Astrocyte (in vitro differentiated cells and primary cell): ENCODE measurements at places on chromosomes 4 and X. TPM values are rescaled to one million over a fixed set of nuclear protein-coding genes. Genes with fewer than 3 reads are reported as not detected.
A peak's percentile ranks its signal among the peaks of the same experiment; 100 is the strongest.

The DCX gene
- 0.53 and 2.4 TPM in 2 replicates for total RNA-seq

DNA sequence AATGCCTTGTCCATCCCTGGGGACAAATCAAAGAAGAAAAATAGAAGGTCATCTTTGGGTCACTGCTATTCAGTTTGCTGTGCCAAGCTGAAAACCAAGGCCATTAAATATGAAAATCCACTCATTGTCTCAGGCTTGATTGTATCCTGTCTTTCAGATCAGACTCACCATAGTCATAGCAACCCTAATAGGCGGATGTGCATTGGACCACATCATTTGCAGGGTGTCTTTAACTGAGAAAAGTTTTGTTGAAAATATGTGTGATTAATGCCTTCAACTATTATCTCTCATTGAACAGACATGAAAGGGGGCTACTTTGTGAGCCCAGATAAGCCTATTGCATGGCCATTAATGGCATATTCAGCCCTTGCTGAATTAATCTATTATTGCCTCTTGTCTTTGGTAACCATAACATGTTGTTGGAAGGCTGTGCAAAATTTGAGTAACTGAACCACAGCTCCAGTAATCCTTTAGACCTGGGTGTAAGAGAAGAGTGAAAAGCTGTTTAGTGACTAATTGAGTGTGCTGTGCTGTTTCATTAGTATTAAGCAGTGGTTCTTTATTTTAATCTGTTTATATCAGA lies 453.6 kb upstream of the EPHA5 start:
- no peaks in the 10 kb centered on the region for H3K27me3 ChIP-seq
- H3K4me3 ChIP-seq = no peak overlapping the region
- H3K36me3 ChIP-seq = no peaks in the 10 kb centered on the region
- no peak for DNase-seq
- H3K4me1 ChIP-seq = no peaks in the 10 kb centered on the region
- H3K27ac ChIP-seq = no peak overlapping the region

GRCh38 chr4:185709802-185710486 lies 102.0 kb downstream of the SORBS2 start:
- no peak overlapping the region for H3K4me3 ChIP-seq
- peak; percentile 39 for DNase-seq
- no peaks in the 10 kb centered on the region for H3K27me3 ChIP-seq
- H3K36me3 ChIP-seq = no peaks in the 10 kb centered on the region

GRCh38 chr4:98290511-98290910 lies 29.3 kb downstream of the RAP1GDS1 start:
- DNase-seq = peak; percentile 70
- H3K27me3 ChIP-seq = no peaks in the 10 kb centered on the region
- H3K4me3 ChIP-seq = no peak overlapping the region
- no peaks in the 10 kb centered on the region for H3K4me1 ChIP-seq
- no peak overlapping the region for H3K27ac ChIP-seq

DNA sequence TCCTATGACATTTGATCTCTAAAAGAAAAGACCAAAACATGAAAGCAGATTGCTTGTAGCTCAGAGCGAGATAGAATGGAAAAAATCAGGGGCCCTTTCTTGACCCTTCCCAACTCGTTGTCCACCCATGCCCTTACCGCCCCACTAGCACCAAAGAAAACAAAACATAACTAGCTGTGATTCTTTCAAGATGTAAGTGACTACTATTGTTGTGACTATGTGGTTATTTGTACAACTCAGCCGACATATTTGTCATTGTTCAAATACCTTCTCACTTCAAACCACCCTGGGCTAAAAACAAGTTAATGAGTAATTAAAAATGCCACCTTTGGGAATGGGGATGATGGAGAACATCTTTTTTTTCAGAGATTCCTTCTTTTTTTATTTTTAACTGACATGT lies 171.2 kb upstream of the GPC4 start:
- H3K27me3 ChIP-seq = no peaks in the 10 kb centered on the region
- H3K4me3 ChIP-seq = no peak overlapping the region
- H3K36me3 ChIP-seq = no peaks in the 10 kb centered on the region
- DNase-seq = peak; percentile 27
- H3K27ac ChIP-seq = no peak overlapping the region
- H3K4me1 ChIP-seq = peaks cover 5% of the 10 kb centered on the region

DNA sequence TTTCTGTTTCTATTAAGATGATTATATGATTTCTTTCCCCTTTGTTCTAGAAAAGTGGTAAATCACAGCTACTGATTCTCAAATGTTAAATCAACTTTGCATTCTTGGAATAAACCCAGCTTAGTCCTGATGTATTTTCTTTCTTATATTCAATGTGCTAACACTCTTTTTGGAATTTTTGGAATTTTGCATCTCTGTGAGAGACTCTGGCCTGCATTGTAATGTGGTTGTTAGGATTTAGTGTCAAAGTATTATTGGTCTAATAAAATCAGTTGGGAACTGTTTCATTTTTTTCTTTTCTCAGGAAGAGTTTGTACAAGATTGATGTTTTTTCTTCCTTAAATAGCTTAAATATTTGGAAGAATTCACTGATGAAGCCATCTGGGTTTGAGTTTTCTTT lies 109.6 kb downstream of the KIT start:
- no peak overlapping the region for H3K4me3 ChIP-seq
- no peaks in the 10 kb centered on the region for H3K36me3 ChIP-seq

GRCh38 chr4:46051392-46051791 lies 72.5 kb downstream of the GABRG1 start:
- no peak overlapping the region for H3K27ac ChIP-seq
- H3K4me3 ChIP-seq = no peak overlapping the region
- no peaks in the 10 kb centered on the region for H3K36me3 ChIP-seq
- no peaks in the 10 kb centered on the region for H3K4me1 ChIP-seq

- H3K4me1 ChIP-seq = no peaks in the 10 kb centered on the region
- H3K27ac ChIP-seq = no peak overlapping the region
- H3K36me3 ChIP-seq = no peaks in the 10 kb centered on the region
- DNase-seq = peak; percentile 74
- H3K27me3 ChIP-seq = peaks cover 2% of the 10 kb centered on the region
Measured at GRCh38 chr4:122632396-122633143, 11.7 kb upstream of the IL21 start.

GRCh38 chrX:53312946-53313727 lies 31.8 kb upstream of the IQSEC2 start:
- no peaks in the 10 kb centered on the region for H3K27me3 ChIP-seq

DNA sequence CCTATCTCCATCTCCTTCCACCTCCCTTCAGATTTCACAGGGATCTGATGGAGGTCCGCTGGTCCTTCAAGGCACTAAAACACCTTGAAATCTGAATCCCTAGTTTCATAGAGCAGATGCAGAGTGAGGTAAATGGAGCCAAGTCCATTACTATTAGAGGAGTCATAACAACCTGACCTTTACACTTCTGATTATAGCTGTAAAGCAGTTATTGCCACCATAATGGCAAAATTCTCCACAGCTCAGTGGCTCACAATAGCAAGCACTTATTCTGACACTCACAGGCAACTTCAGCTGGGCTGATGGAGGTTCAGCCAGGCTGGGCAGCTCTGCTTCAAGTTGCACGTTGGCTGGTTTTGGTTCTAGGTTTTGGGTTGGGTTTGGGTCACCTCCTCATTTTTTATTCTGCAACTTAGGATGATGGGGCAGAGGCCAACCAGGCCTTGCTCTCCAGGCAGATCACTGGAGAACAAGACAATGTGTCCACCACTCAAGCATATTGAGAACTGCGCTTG lies 51.4 kb upstream of the LRAT start:
- no peak overlapping the region for H3K4me3 ChIP-seq
- no peak for DNase-seq
- no peaks in the 10 kb centered on the region for H3K27me3 ChIP-seq
- no peak overlapping the region for H3K27ac ChIP-seq
- H3K4me1 ChIP-seq = no peaks in the 10 kb centered on the region
- H3K36me3 ChIP-seq = no peaks in the 10 kb centered on the region

GRCh38 chrX:153645921-153646488 lies 998 bp upstream of the DUSP9 start:
- H3K36me3 ChIP-seq = no peaks in the 10 kb centered on the region
- H3K27me3 ChIP-seq = peaks cover 29% of the 10 kb centered on the region
- peaks cover 3% of the 10 kb centered on the region for H3K4me1 ChIP-seq
- no peak overlapping the region for H3K4me3 ChIP-seq

- H3K4me1 ChIP-seq = no peaks in the 10 kb centered on the region
- no peaks in the 10 kb centered on the region for H3K27me3 ChIP-seq
- H3K36me3 ChIP-seq = no peaks in the 10 kb centered on the region
- no peak overlapping the region for H3K27ac ChIP-seq
Measured at GRCh38 chr4:186400676-186401075, 134.7 kb downstream of the F11 start.

- no peak overlapping the region for H3K27ac ChIP-seq
- no peak for DNase-seq
- H3K36me3 ChIP-seq = no peaks in the 10 kb centered on the region
- peaks cover 11% of the 10 kb centered on the region for H3K4me1 ChIP-seq
- no peak overlapping the region for H3K4me3 ChIP-seq
- H3K27me3 ChIP-seq = peaks cover 37% of the 10 kb centered on the region
Measured at GRCh38 chr4:7189066-7189465, 3.3 kb upstream of the SORCS2 start.
